LHCN-M2 (cell line): ENCODE measurements at places on chromosomes 3 and 15. TPM values are rescaled to one million over a fixed set of nuclear protein-coding genes. Genes with fewer than 3 reads are reported as not detected.

Gene POLQ
- 11.9 and 14.6 TPM in 2 replicates for total RNA-seq

Gene GOLGA6L4
- 0.45 and 0.69 TPM in 2 replicates for total RNA-seq

Gene SHISA5
- 192 and 227 TPM in 2 replicates for total RNA-seq

Gene TRH
- total RNA-seq, result not detected in 2 replicates

Gene TFRC
- 169 and 187 TPM in 2 replicates for total RNA-seq

Gene ATP13A4
- total RNA-seq, result 0.06 TPM in 1 of 2 replicates, not detected in the other

Gene TMCO5A
- not detected in 2 replicates for total RNA-seq
